Mesenchymal stem cell (in vitro differentiated cells and primary cell): ENCODE measurements at places on chromosomes 3 and 15.

- H3K27ac ChIP-seq = no peak overlapping the region
- no peaks in the 10 kb centered on the region for H3K4me1 ChIP-seq
- H3K4me3 ChIP-seq = no peak overlapping the region
- no peaks in the 10 kb centered on the region for H3K27me3 ChIP-seq
Measured at GRCh38 chr3:4426782-4427344, 40.2 kb downstream of the SUMF1 start.

DNA sequence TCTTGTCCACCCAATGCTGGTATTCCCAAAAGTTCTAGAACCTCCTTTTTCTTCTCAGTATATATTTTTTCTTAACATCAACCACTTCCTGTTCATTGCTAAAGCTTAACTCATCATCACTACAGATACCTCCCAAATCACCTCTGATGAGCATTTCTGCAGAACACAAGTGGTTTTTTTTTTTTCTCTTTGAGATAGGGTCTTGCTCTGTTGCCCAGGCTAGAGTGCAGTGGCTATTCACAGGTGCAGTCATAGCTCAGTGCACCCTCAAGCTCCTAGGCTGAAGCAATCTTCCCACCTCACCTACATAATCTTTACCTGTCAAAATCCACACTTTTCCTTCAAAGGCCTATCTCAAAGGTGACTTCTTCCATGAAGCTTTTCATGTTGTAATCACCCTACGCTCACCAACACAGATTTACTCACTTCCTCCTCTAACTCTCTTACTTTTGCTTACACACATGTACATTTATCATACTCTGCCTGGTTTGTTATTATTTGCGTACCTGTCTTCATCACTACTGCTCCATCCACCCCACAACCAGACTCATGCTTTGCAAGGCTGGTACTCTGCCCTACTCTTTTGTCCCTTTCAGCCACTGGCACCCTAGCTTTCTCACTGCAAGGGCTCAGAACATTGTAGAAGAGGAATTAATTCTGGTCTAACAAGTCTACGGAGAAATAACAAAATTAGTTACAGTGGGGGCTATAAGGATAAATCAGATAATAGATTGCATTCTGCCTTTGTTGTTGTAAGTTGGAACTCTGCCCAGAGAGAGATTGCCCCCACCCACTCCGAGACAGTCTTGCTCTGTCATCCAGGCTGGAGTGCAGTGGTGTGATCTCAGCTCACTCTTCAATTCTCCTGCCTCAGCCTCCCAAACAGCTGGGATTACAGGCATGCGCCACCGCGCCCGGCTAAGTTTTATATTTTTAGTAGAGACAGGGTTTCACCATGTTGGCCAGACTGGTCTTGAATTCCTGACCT lies 27.5 kb downstream of the HERC1 start:
- no peak for DNase-seq
- no peak overlapping the region for H3K4me3 ChIP-seq
- H3K27me3 ChIP-seq = no peaks in the 10 kb centered on the region
- H3K4me1 ChIP-seq = peaks cover 2% of the 10 kb centered on the region

DNA sequence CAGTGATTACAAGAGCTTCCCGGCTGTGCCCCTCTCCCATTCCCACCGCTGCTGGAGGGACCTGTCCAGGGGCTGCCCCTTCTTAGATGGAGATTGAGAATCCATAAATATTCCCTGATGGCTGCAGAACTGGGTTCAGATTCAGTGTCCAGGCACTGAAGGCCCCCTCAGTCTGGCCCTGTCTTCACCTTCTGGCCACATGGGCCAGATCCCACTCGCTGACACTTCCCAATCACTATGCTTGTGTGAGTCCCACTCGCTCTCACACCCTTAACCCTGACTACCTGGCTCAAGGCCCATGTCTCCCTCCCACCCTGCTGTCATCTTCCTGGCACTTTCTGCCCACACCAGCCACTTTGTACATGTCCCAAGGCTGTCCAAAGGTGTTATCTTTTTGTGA lies 15.5 kb upstream of the MRPS22 start:
- H3K27me3 ChIP-seq = peaks cover 39% of the 10 kb centered on the region
- peaks cover 6% of the 10 kb centered on the region for H3K4me1 ChIP-seq
- DNase-seq = no peak

DNA sequence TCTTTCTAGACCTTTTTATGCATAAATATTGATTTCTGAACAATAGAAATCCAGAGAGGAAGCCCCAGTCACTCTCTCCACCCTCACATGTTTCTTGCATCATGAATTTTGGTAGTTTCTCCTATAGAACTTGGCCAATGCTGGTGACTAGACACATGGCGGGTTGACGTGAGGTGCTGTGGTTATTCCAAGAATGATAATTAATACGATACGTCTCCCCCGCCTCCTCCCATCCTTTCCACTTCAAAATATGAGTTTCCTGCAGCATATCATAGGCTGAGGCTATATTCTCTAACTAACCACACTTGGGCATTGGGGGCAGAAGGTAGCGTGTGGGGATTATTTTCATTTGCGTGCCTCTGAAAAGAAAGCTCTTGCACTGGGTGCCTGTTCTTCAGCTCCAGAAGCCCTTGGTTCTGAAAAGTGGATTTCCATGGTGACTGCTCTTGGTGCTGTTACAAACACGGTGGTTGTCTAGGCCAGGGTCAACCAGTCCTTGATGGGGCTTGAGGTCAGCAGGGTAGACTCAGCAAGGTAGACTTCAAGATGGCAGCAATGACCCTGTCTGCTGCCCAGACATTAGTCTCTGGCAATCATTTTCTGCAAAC lies 5.3 kb downstream of the TNFSF10 start:
- no peak overlapping the region for H3K4me3 ChIP-seq
- H3K27me3 ChIP-seq = no peaks in the 10 kb centered on the region
- DNase-seq = no peak
- H3K36me3 ChIP-seq = no peaks in the 10 kb centered on the region
- peaks cover 6% of the 10 kb centered on the region for H3K4me1 ChIP-seq

DNA sequence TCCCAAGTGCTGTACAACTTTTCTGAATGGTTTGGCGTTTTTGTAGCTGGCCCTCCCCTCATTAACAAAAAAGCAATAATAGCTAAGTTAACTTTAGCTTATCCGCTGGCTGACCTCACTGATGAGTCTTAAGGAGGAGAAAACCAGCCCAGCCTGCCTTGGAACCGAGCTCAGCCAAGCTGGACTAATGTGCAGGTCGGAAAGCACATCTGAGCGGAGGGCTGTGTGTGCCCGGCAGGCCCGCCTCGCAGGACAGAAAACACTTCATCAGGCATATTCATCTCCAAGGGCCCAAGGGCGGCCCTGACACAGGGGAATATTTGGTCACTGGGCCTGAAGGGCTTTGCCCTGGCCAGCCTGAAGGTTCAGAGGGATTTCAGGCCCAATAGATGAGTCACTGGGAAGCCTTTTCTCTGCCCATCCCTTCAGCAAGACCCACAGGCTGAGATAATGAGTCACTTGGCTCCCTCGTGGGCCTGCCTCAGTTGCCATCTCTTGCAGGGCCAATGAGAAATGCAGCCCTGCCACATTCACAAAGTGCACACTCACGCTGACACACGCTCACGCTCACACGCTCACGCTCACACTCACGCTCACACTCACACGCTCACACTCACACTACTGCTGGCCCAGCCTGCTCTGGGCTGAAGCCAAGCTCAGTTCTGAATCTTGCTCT lies 75.1 kb downstream of the SLC12A8 start:
- no peak overlapping the region for H3K4me3 ChIP-seq
- peak; percentile 79 for DNase-seq
- H3K27ac ChIP-seq = peak overlapping the region; percentile 53
- H3K27me3 ChIP-seq = no peaks in the 10 kb centered on the region
- H3K36me3 ChIP-seq = no peaks in the 10 kb centered on the region
- H3K4me1 ChIP-seq = peaks cover 32% of the 10 kb centered on the region

GRCh38 chr3:127100459-127101410 lies 92.2 kb upstream of the PRR23E start:
- no peak for DNase-seq
- no peak overlapping the region for H3K4me3 ChIP-seq
- H3K27ac ChIP-seq = no peak overlapping the region
- peaks cover 2% of the 10 kb centered on the region for H3K4me1 ChIP-seq
- H3K27me3 ChIP-seq = peaks cover 73% of the 10 kb centered on the region

DNA sequence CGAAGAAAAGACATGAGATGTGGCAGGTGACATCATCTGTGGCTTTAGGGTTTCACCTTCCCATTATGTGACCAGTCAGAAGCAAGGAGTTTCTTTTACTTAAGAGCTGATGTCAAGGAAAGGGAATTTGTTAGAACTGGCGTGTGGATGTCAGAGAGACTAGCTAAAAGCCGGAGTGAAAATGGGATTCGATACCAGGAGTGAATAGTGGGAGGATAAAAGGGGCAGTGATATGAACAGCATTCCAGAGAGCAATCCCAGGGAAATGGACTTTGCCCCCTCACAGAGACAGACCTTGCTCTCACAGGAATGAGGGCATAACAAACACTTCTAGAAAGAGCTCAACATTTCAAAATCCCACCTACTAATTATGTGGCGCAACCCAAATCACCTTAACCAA lies 5.9 kb upstream of the FMN1 start:
- peaks cover 4% of the 10 kb centered on the region for H3K4me1 ChIP-seq
- H3K27ac ChIP-seq = no peak overlapping the region
- no peaks in the 10 kb centered on the region for H3K36me3 ChIP-seq

DNA sequence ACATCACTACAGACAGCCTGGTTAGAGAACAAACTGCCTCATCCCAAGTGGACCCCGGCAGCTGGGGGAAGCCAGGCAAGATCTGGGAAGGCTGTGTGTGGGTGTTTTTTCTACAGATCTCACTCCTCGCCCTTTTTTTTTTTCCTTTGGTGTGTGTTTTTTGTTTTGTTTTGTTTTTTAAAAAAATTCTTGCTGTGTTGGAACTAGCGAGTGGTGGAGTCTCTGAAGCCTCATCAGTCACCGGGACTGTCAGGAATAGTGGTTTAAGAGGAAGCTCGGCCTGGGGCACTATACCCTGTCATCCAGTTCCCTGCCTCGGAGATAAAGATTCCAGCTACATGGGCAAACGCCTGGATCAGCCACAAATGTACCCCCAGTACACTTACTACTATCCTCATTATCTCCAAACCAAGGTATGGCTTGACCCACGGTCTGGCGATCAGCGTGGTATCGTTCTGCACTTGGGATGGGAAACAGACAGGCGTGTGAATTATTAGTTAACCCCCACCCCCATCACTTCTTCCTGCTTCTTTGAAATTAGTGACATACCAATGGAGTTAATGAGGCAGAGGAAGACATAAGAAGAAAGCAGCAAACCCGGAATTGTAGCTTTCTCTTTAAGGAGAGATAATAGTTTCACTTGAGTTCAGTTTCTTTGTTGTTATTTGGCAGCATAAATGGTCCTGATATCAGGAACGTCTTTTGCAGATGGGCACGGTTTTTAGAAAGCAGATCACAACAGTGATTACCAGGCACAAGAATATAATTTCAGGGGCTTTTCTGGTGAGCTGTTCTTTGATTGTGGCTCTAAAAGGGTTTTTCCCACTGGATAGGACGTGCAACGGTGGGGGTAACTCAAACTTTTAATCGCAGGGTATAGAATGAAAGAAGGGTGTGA lies 722 bp downstream of the RBMS3 start:
- peak; percentile 54 for DNase-seq
- peaks cover 2% of the 10 kb centered on the region for H3K4me1 ChIP-seq
- peak overlapping the region; percentile 99 for H3K27ac ChIP-seq
- peak overlapping the region; percentile 85 for H3K4me3 ChIP-seq

- H3K27me3 ChIP-seq = peaks cover 28% of the 10 kb centered on the region
- no peaks in the 10 kb centered on the region for H3K4me1 ChIP-seq
- no peak for DNase-seq
- H3K4me3 ChIP-seq = no peak overlapping the region
- H3K27ac ChIP-seq = no peak overlapping the region
Measured at GRCh38 chr3:194051366-194052149, 84.4 kb upstream of the HES1 start.

DNA sequence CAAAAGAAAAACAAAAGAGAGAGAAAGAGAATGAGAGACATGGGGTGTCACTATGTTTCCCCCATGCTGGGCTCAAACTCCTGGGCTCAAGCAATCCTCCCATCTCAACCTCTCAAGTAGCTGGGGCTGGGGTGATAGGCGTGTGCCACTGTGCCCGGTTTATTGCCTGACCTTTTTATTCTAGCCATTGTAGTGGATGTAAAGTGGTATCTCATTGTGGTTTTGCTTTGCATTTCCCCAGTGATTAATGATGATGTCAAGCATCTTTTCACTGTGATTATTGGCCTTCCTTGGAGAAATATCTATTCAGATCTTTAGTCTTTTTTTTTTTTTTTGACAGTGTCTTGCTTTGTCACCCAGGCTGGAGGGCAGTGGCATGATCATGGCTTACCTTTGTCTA lies 37.7 kb upstream of the GK5 start:
- no peak for DNase-seq
- H3K36me3 ChIP-seq = no peaks in the 10 kb centered on the region
- no peak overlapping the region for H3K4me3 ChIP-seq
- H3K4me1 ChIP-seq = no peaks in the 10 kb centered on the region

- H3K27ac ChIP-seq = peak within 1 kb of the TSS; percentile 95
- H3K36me3 ChIP-seq = peaks cover 30% of the 10 kb centered on the region
- H3K4me1 ChIP-seq = peaks cover 38% of the 10 kb centered on the region
- peak; percentile 94 for DNase-seq
Measured at GRCh38 chr15:75647370-75648155, at the start of gene SNX33. SNX33 (plus strand) TSS chr15:75647912; CDS start chr15:75649103, 1,191 bp downstream.

DNA sequence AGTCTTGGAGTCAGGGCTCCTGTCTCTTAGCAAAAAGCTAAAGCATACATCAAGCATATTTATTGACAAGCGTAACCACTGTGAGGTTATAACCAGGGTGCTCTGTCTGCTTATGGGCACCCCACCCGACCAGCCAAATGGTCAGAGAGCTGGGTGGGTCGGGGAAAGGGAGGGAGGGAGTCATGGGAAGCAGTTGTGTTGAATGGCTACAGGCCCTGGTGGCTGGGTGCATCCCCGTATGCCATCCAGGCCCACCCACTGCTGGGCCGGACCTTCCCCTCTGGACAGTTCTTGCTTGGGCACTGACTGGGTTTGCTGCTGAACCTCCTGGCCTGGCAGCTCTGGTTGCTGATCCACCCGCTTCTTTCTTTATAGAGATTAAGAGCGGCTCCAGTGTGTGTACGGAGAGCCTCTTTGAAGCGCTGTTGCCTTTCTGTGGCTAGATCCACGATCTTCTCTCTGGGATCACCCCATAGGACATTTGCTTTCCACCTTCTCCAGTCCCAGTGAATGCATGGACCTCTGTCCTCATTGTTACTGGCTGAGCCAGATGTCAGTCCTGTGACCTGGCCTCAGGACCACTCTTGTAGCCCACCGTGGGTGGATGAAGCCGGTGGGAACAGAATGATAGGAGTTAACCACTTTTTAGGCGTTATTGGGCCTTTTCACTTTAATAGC lies 59.6 kb downstream of the SMAD3 start:
- peak overlapping the region; percentile 10 for H3K4me3 ChIP-seq
- peaks cover 21% of the 10 kb centered on the region for H3K36me3 ChIP-seq
- no peaks in the 10 kb centered on the region for H3K27me3 ChIP-seq
- no peak for DNase-seq
- H3K4me1 ChIP-seq = peaks cover 45% of the 10 kb centered on the region
- H3K27ac ChIP-seq = peak overlapping the region; percentile 69

GRCh38 chr3:134315286-134316106 lies 58.8 kb downstream of the AMOTL2 start:
- peak overlapping the region; percentile 89 for H3K27ac ChIP-seq
- H3K4me3 ChIP-seq = no peak overlapping the region
- peak; percentile 53 for DNase-seq
- no peaks in the 10 kb centered on the region for H3K36me3 ChIP-seq
- H3K27me3 ChIP-seq = no peaks in the 10 kb centered on the region
- H3K4me1 ChIP-seq = peaks cover 50% of the 10 kb centered on the region
